Thoracic aorta (tissue), 2 donors: ENCODE measurements at places on chromosomes 4 and X. TPM values are rescaled to one million over a fixed set of nuclear protein-coding genes. Genes with fewer than 3 reads are reported as not detected.

SFRP2 gene
- total RNA-seq, result 70.4 TPM

MPP1 gene
- 42.5 TPM for total RNA-seq

CDKL2 gene
- 3.1 TPM for total RNA-seq

DNA sequence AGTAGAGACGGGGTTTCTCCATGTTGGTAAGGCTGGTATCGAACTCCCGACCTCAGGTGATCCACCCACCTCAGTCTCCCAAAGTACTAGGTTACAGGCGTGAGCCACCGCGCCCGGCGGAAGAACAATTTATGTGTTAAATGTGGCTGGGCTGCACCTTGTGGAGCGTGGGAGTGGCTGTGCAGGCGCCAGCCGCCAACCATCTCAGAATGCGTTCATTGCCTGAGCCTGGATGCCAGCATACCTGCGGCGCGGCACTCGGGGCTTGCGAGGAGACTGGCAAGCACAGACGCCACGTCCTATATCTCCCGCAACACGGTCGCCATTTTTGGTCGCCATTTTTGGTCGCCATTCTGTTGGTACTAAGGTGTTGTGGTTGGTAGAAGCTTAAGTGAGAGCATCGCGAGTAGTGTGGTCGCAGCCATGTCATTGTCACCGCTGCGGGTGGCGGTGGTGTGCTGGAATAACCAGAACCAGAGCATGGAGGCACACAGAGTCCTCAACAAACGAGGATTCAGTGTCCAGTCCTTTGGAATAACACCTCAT is 193.6 kb upstream of the HTR2C start:
- H3K4me1 ChIP-seq, result no peaks in the 10 kb centered on the region
- no peak overlapping the region for H3K27ac ChIP-seq
- H3K4me3 ChIP-seq, result no peak overlapping the region
- no peaks in the 10 kb centered on the region for H3K36me3 ChIP-seq

DNA sequence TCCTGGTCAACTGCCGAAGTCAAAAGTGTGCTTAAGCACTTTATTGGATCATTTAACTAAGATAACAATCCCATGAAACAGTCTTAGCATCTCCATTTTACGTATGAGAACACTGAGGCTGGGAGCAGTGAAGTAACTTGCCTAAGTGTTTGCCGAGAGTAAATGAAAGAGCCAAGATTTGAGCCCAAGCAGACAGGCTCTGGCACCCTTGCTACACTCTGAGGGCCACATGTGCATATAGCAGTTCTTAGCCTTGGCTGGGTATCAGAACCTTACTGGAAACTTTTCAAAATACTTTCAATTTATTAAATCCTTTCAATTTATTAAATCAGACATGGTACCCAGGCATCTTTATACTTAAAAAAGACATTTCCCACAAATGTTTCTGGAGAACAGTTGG is 225.9 kb downstream of the NR3C2 start:
- H3K36me3 ChIP-seq, result no peaks in the 10 kb centered on the region
- H3K27me3 ChIP-seq, result no peaks in the 10 kb centered on the region
- no peak for DNase-seq

DNA sequence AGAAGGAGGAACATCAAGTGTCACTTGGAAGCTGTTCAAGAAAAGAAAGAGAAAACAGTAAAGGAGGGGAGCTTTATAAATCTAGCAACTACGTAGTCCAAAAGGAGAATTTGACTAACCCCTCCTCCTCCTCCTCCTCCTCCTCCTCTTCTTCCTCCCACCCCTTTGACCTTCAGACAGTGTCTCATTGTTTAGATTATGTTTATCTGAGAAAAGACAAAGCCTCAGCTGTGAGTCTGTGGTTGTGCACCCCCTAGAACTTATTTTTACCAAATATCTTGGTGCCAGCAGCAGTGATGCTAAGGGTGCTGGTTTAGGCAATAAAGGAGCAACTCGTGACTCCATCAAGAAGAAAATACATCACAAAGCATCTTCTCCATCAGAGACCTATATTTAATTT is 68.9 kb upstream of the BMP2K start:
- H3K27me3 ChIP-seq, result no peaks in the 10 kb centered on the region
- H3K4me1 ChIP-seq, result no peaks in the 10 kb centered on the region
- no peak overlapping the region for H3K27ac ChIP-seq
- H3K4me3 ChIP-seq, result no peak overlapping the region

DNA sequence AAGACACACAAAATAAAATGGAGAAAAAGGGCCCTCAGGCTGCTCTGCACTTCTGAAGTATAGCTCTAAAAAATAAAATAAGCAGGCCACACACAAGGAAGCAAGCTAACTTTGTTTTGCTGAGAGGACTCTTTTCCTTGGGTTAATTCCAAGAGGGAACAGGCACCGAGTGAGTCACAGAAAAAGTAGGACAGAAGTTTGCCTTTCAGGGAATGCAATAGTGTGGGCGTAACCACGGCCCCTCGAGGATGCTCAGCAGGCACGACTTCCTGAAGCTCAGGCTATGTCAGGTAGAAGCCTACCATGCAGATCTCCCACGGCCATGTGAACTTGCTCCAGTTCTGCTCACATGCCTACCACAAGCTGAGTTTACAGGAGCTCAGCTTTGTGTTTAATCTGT is 22.1 kb downstream of the PPP1R2C start:
- no peaks in the 10 kb centered on the region for H3K36me3 ChIP-seq
- H3K4me3 ChIP-seq, result no peak overlapping the region
- peaks cover 12% of the 10 kb centered on the region for H3K4me1 ChIP-seq
- H3K27me3 ChIP-seq, result no peaks in the 10 kb centered on the region
- H3K27ac ChIP-seq, result peak overlapping the region; percentile 61

DNA sequence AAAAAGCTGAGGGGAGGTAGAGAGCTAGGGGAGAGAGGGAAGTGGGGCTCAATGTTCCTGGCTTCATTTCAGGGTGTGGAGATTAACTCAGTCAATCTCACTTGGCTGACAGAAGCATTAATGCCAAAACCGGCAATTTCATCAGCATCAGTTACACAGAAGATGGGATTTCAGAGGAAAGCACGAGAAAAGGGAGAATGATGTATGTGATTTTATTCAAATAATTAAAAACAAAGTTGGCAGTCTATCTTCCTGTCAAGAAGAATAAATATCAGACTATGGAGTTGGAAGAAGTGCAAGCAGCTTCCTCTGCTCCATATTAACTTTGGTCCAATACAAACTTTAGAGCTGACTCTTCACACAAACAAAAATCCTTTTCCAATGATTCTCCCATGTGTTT is 29.6 kb upstream of the HCCS start:
- no peaks in the 10 kb centered on the region for H3K27me3 ChIP-seq
- no peaks in the 10 kb centered on the region for H3K36me3 ChIP-seq
- no peak overlapping the region for H3K4me3 ChIP-seq
- H3K4me1 ChIP-seq, result no peaks in the 10 kb centered on the region

GRCh38 chr4:165514739-165515138 is 135.9 kb downstream of the CPE start:
- DNase-seq, result no peak
- no peaks in the 10 kb centered on the region for H3K27me3 ChIP-seq
- no peaks in the 10 kb centered on the region for H3K36me3 ChIP-seq
- no peak overlapping the region for H3K27ac ChIP-seq

DNA sequence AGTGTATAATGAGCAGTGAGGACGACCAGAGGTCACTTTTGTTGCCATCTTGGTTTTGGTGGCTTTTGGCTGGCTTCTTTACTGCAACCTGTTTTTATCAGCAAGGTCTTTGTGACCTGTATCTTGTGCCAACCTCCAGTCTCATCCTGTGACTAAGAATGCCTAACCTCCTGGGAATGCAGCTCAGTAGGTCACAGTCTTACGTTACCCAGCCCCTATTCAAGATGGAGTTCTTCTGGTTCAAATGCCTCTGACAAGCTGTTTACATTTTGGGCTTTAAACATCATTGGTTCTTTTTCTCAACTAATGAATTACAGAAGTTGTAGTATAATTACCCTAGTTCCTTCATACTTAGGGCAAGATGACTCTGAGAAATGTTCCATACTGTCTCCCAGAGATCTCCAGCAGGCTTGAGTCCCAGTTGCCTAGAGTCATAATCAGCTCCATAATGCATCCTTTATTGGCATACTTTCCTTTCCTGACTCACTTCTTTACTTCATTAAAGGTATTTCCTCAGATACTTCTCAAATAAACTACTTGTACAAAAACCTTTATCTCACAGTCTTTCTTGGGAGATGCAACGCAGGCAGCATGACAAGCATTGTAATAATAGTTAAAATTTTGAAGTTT is 136.5 kb downstream of the KDM6A start:
- no peaks in the 10 kb centered on the region for H3K36me3 ChIP-seq
- H3K4me3 ChIP-seq, result no peak overlapping the region
- H3K27ac ChIP-seq, result no peak overlapping the region

DNA sequence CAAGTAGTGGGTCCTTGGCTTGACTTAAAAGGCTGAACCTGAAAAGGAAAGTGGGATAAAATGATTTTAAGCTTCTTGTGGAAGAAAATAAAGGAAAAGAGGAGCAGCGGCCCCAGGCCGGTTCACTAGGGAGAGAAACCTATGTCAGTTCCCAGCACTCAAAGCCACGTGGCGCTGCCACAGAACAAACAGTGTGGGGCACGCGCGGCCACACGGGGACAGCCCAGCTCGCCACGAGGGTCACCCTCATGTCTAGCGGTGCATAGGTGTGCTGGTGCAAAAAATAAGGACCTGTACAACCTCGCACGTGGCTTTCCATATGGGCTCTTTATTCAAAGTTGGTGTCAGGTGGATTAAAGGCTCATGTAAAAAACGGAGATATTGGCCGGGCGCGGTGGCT is 17.1 kb downstream of the MSANTD1 start:
- H3K27ac ChIP-seq, result no peak overlapping the region
- no peak overlapping the region for H3K4me3 ChIP-seq
- H3K27me3 ChIP-seq, result no peaks in the 10 kb centered on the region

DNA sequence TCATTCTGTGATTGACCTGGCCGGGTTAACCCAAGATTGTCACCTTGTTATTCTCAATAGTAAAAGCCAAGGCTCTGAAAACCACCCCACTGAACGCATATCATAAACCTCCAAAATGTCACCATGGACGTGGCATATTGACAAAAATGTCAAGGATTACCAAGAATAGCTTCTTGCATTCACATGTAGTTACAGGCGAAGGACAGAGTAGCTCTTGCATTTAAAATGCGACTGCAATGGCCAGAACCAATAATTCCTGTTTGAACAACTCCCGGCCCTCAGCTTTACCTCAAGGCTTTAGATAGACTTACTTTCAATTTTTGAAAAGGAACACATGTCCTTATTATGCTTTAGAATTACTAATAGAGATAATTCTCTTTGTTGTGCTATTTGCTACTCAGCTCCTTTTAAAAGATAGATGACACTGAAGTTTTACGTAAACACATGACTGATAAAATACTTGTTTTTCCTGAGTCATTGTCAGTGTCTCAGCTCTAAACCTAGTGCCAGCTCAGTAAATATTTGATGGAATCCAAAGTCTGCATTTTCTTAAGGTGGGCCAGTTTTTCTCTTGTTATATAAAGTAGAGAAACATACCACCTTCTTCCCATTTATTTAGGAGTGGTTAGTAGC is 66.3 kb downstream of the CLDN34 start:
- no peak overlapping the region for H3K27ac ChIP-seq
- no peak for DNase-seq
- no peaks in the 10 kb centered on the region for H3K36me3 ChIP-seq
- H3K4me1 ChIP-seq, result no peaks in the 10 kb centered on the region

DNA sequence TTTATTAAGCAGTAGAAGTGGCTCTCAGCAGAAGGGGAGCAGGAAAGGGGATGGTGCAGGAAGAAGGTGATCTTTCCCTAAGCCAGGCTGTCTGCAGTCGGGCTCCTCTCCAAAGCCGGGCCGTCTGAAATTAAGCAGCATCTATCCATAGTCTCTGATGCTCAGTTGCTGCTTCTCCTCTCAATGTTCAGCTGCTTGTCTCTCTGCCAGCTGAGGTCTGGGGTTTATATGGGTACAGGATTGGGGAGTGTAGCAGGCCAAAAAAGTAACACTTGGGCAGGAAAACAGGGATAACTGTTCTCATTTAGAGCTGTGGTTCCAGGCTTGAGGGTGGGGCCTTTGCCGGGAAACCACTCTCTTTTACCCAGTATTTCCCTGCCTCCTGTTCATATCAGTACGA is 39.2 kb upstream of the CCKAR start:
- H3K36me3 ChIP-seq, result no peaks in the 10 kb centered on the region
- no peak for DNase-seq
- H3K4me1 ChIP-seq, result no peaks in the 10 kb centered on the region

DNA sequence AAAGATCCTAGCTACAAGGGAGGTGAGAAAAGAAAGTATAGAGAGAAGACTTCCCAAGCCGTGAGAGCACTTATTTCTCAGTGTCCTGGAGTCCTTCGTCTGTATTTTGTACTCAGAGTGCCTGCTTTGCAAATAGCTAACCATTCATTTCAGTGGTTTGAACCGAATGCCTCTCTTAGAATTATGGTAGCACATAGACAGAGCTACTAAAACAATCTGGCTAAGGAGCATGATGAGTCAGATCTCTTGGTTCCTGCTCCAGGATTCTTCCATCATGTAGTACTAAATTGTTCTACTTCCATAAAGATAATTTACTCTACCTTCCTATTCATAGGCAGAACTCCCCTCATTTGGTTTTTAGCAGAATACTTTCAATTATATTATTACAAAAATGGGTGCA is 946.6 kb downstream of the STIM2 start:
- no peaks in the 10 kb centered on the region for H3K4me1 ChIP-seq
- H3K36me3 ChIP-seq, result no peaks in the 10 kb centered on the region
- no peaks in the 10 kb centered on the region for H3K27me3 ChIP-seq
- no peak overlapping the region for H3K27ac ChIP-seq
- no peak overlapping the region for H3K4me3 ChIP-seq

DNA sequence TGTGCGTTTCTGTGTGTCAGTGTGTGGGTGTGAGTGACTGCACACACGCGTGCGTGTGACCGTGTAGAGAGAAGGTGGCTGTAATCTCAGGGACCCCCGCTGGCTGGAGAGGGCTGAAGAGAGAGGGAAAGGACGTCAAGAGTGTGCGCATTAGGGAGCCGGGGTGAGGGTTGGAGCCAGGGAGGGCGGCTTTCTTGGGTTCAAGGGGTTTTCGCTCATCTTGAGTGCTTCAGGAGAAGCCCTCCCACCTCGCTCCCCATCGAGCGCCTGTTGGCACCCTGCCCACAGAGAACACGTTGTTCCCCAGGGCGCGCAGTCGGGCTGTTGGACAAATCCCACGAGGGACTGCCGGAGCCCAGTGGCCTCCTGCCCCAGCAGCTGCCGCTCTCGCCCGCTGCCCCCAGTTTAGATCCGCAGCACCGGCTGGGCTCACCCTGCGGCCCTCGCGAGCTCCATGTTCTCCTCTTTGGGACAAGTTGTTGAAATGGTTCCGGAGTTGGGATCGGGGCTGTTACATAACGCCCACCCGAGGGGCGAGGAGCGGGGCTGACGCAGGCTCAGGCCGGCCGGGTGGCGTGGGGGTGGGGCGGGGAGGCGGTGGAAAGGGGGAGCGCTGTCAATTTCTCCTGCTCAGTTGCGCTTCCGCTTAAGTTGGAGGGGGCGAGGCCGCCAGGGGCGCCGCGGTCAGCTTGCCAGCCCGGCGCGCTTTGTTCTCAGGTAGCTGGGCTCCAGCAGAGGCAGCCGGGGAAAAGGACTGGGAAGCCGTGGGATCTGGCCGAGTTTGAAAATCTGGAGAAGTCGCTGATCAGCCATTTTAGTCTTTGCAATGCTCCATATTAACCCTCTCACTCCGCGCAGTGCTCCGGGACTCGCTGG is 1.6 kb downstream of the GRIA2 start:
- H3K27me3 ChIP-seq, result no peaks in the 10 kb centered on the region
- peak overlapping the region; percentile 65 for H3K27ac ChIP-seq

GRCh38 chr4:148055844-148056243 is 324.0 kb downstream of the ARHGAP10 start:
- DNase-seq, result no peak
- peaks cover 9% of the 10 kb centered on the region for H3K4me1 ChIP-seq
- H3K27ac ChIP-seq, result no peak overlapping the region
- H3K36me3 ChIP-seq, result no peaks in the 10 kb centered on the region
- no peak overlapping the region for H3K4me3 ChIP-seq

- no peaks in the 10 kb centered on the region for H3K4me1 ChIP-seq
- H3K36me3 ChIP-seq, result no peaks in the 10 kb centered on the region
- H3K4me3 ChIP-seq, result no peak overlapping the region
- H3K27me3 ChIP-seq, result no peaks in the 10 kb centered on the region
Measured at GRCh38 chr4:52824603-52825459, 37.3 kb upstream of the RASL11B start.
